Activated CD4-positive, CD25-positive, alpha-beta regulatory T cell (primary cell): ENCODE measurements at places on chromosomes 7 and 10.

DNA sequence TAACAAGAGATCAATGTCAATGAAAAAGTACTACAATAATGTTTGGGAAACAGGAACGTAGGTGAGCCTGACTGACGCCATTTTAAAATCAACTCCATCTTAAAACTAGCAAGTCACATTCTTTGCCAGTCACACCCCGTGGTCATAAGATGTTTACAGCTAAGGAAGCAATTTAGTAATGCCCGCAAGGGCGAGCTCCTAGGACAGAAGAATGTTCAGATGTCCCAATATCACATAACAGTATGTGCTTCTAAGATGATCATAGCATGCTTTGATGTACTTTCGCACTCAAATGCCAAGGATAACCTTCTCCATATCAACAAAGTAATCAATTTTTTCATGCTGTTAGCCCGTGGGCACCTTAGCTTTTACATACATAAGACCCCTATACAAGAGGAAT, 113.8 kb upstream of the EGFR start:
- DNase-seq, result no peak

DNA sequence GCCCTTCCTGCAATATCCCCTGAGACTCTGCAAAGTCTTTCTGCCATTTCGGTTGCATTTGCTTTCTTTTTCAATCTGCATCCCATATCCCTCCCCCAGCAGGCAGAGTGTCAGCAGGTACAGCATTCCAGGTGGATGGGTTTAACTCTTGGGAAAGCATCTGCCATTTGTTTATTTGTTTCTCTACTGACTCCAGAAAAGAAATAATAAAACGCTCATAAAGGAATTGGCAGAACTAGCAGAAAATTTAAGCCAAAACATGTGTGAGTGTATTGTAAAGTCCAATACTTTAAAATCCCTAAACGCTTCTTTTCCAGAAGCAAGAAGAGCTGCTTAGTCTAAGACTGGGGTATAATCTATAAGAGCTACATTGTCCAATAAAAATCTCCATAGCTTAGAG, 393.8 kb downstream of the TNS3 start:
- no peak for DNase-seq

DNA sequence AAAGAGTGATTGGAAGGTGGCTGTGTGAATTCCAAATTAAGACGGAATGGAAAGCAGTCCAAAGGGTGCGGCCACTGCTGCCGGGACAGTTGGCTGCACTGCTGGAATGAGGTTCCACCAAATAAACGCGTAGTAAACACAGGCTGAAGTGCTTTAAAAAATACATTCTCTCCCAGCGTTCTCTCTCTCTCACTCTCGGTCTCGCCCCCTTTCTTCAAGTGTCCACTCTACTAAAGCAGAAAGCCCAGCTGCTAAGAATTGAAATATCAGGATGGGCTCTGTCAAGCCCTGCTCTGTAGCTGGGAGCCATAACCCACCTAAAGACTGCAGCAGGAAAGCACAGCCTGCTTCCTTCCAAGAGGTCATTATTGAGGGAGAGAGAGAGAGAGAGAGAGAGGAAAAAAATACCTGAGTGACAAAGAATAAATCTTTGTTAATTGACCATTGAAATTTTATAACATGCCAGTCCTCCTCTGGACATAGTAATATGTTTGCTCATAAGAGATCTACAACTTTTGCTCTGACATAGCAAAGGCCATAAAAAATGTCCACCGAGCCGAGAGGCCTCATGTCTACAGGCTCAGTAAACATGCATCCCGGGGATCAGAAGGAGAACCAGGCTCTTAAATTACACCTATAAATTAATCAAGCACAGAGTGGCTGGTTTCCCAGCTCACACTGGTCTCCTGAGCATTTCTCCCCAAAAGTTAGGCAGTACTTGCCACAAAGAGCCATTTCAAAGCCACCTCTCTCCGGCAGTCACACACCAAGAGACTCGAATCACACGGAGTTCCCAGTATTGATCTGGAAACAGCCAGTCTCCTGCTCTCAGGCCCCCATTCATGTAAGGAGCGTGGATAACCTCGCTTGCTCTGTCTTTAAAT, 72.8 kb downstream of the FGFR2 start:
- no peak for DNase-seq

DNA sequence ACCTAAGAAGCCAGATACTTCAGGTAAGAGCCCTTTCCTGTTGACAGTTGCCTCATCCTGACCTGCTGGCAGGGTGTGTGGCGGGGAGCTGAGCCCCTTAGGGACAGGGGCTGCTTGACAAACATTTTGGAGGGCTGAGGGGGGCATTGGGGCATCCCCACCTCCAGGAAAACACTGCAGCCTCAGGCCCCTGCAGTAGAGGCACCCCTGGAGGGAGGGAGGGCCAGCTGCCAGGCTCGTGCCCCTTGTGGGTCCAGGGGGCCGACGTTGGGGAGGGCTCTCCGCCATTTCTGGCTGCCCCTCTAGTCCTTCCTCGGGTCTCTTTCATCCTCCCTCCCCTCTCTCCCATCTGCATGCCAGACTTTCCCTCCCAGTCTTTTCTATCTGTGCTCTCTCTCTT, 177.3 kb downstream of the RPS24 start:
- DNase-seq, result no peak

GRCh38 chr10:6211671-6212635, 9.2 kb downstream of the PFKFB3 start:
- DNase-seq, result no peak

- DNase-seq, result no peak
Observed at GRCh38 chr7:25496476-25497368, 268.4 kb upstream of the NPVF start.

DNA sequence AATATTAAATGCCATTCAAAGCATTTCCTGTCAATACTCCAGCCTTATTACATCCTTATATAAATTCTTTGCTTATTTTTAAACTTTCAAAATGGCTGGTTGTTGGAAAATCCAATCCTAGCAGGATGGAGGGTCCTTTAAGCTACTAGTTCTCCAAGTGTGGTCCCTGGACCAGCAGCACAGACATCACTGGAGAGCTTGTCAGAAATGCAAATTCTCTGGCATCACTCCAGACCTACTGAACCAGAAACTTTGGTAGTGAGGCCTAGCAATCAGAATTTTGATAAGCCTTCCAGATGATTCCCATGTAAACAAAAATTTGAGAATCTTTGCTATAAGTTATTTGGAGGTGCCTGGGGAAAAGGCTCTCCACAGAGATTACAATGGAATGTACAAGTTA, 43.8 kb downstream of the CALCR start:
- no peak for DNase-seq

DNA sequence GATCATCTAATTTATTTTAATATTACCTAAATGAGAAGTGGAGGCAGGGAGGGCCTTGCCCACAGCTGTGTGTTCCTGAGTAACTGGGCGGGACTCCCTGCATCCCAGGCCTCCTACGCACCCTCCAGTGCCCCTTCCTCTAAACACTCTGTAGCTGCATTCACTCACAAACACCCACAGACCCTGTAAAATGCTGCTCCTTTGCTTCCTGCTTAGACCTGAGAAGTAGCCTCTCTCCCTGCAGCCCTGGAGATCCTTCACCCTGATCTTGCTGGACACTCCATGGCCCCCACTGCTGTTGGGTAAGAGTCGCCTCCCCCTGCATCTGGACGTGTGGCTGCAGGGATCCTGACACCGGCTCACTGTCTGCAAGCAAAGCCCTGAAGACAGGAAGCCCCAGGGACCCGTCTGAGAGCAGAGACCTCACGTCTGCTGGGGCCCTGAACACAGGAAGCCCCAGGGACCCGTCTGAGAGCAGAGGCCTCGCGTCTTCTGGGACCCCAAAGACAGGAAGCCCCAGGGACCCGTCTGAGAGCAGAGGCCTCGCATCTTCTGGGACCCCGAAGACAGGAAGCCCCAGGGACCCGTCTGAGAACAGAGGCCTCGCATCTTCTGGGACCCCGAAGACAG, 589.8 kb downstream of the DNAJB6 start:
- DNase-seq, result no peak

GRCh38 chr7:18503126-18503866, 7.7 kb downstream of the HDAC9 start:
- no peak for DNase-seq

GRCh38 chr7:126529254-126529653, 723.5 kb downstream of the GRM8 start:
- no peak for DNase-seq

DNA sequence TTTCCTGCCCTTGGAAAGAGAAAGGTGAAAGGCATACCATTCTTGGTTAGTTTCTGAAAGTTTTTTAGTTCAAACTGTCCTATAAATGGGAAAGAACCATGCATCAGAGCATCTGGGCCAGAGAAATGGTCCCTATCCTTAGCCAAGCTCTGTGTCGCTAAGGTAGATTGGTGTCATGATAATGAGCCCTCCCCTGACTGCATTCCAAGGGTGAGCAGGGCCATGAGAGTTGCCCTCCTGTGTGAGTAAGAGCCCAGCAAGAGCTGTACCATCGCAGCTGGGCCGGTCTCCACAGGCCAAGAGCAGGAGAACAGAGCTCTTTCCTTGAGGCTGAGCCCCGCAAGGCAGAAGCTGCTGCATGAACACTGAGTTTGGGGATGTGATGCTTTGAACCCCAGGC, 30.3 kb downstream of the GRB10 start:
- no peak for DNase-seq

DNA sequence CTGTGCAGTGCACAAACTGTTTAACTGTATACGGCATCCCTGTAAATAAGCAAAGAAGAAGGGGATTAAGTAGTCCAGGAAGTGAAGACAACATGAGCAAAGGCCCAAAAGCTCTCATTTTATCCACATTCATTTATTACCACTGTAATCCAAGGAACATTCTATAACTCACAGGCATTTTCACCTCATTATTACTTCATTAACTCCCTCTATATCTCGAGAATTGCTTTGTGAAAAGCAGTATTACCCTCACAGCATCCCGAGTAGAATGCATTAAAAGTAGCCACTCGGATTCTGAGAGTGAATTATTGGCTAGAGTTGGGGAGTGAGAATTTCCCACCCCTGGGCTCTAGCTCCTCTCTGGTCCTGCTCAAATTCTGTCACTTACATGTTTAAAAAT, 51.0 kb upstream of the CHCHD3 start:
- DNase-seq, result no peak

- no peak for DNase-seq
Observed at GRCh38 chr10:133206356-133207040, 23.5 kb upstream of the UTF1 start.

GRCh38 chr10:103872137-103872931, 17.0 kb upstream of the SH3PXD2A start:
- no peak for DNase-seq

GRCh38 chr7:124943472-124943871, 13.8 kb upstream of the POT1 start:
- DNase-seq, result no peak

- DNase-seq, result no peak
Observed at GRCh38 chr10:78470267-78471103, 436.8 kb downstream of the RPS24 start.

DNA sequence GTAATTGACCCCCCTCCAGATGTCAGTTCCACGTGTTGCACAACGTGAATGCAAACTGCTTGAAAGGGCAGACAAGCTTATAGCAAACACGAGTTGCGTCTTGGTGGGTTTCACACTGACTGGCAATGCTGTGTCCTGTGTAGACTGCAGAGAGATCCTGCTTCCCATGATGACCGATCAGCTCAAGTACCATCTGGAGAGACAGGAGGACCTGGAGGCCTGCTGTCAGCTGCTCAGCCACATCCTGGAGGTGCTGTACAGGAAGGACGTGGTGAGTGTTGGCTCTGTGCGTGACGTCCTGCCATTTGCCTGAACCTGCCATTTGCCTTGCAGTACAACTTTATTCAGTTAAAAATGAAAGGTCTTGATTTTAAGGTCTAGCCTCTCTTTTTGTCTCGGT, 71.1 kb downstream of the INSYN2A start:
- no peak for DNase-seq

- no peak for DNase-seq
Observed at GRCh38 chr7:116949941-116950801, 3.1 kb upstream of the ST7 start.

DNA sequence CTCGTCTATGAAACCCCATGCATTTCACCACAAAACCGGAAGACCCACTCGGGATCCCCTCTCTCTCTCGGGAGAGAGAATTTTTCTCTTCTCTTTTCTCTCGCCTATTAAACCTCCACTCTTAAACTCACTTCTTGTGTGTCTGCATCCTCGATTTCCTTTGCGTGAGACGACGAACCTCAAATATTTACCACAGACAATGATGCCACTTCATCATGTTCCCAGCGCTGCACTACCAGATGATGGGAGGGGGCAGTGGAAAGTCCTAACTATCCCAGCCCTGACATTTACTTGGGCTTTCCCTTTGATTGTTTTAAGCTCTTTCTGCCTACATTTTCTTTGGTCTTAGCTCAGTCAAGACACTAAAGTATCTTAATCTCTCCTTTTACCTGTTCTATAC, 906.7 kb downstream of the GRID1 start:
- no peak for DNase-seq

- DNase-seq, result no peak
Observed at GRCh38 chr10:106925191-106925590, 239.3 kb downstream of the SORCS1 start.

DNA sequence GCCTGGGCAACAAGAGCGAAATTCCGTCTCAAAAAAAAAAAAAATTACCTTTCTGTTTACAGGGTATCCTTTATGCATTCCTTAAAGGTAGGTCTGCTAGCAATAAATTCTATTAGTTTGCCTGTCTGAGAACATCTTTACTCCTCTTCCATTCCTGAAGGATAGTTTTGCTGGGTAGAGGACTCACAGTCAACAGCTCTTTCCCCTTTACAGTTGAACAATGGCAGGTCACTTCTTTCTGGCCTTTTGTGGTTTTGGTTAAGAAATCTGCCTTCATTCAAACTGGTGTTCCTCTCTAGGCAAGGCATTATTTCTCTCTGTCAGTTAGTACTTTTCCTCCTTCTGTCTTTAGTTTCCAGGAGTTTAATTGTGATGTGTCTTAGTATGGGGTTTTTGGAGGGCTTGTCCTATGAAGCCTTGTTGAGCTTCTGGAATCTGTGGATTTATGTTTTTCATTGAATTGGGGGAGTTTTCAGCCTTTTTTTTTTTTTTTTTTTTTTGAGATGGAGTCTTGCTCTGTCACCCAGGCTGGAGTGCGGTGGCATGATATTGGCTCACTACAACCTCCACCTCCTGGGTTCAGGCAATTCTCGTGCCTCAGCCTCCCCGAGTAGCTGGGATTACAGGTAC, 4.8 kb upstream of the DNAAF5 start:
- DNase-seq, result no peak

GRCh38 chr7:16581286-16581685, 54.7 kb downstream of the LRRC72 start:
- no peak for DNase-seq

- DNase-seq, result no peak
Observed at GRCh38 chr7:113491305-113491704, 373.0 kb upstream of the SMIM30 start.

GRCh38 chr7:119982884-119983283, 290.1 kb upstream of the KCND2 start:
- DNase-seq, result no peak

- no peak for DNase-seq
Observed at GRCh38 chr10:12255048-12255447, 59.1 kb downstream of the CDC123 start.

DNA sequence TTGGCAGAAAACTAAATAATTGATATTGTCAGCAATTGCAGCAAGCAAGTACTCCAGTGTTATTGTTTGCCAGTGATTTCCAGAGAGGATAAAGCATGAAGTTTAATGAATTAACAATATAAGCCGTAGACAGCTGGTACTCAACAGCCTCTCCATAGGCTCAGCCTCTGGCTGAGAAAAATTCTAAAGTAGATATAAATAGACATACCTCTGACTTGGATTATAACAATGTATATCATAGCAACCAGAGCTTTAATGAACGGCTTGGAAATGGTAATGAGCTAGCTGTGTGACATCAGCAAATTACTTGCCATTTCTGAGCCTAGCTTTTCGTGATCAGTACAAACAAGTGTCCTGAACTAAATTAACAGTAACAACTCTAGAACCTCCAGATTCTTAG, 1055.4 kb upstream of the AUTS2 start:
- no peak for DNase-seq
